ENCODE measurements at places on chromosomes 5 and 9.

GRCh38 chr9:113526231-113526746 lies 62.8 kb downstream of the RGS3 start:
- no peak for DNase-seq

- DNase-seq: no peak
These were observed 265.3 kb downstream of the TRIM32 start for GRCh38 chr9:116952436-116952810.

GRCh38 chr5:147482706-147483180 lies 27.1 kb downstream of the DPYSL3 start:
- peak; percentile 1 for DNase-seq

DNA sequence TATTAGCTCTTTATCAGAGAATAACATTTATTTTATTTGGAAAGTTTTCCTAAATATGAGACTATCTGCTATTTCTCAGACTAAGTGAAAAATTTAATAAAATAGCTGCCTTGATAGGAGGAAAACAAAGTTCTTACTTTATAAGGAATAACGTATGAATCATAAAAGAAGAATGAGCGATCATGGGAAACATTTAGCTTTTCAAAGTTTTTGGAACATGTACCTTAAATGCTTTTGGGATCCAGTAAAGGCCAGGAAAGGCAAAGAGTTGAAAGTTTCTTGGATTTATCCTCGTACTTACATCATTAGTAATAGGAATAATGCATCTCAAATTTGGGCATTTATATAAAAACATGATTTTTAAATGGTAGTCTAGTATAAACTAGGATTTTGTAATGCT lies 19.4 kb downstream of the OGN start:
- no peak for DNase-seq

GRCh38 chr9:90818279-90818678 lies 16.7 kb downstream of the SYK start:
- no peak for DNase-seq

Measured in foreskin keratinocyte (primary cell).